ENCODE measurements at places on chromosomes 1 and 21.
A peak's percentile ranks its signal among the peaks of the same experiment; 100 is the strongest.

GRCh38 chr21:37829447-37829846 is 86.8 kb downstream of the KCNJ6 start:
- no peak for DNase-seq

GRCh38 chr1:165527251-165528007 is 16.4 kb upstream of the LRRC52 start:
- DNase-seq, result no peak

DNA sequence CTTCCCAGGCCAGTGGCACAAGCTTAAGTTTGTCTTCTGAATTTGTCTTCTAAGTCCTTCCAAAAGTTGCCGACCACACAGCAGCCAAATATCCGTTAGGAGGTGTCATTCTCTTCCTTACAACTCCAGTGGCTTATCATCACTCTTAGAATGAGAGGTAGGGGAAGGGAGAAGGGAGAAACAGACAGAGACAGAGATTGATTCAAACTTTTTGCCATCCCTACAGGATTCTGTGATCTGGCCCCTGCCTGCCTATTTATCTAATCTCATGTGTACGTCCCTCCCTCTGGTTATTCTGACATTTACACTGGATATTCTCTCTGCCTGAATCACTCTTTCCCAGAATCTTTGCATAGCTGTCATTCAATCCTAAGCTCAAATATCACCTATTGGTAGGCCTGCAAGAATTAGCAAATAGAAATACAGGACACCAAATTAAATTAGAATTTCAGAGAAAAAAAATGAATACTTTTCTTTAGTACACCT is 488 bp upstream of the GNL2 start:
- DNase-seq, result no peak

GRCh38 chr1:232033285-232033684 is 406.7 kb downstream of the DISC1 start:
- no peak for DNase-seq

DNA sequence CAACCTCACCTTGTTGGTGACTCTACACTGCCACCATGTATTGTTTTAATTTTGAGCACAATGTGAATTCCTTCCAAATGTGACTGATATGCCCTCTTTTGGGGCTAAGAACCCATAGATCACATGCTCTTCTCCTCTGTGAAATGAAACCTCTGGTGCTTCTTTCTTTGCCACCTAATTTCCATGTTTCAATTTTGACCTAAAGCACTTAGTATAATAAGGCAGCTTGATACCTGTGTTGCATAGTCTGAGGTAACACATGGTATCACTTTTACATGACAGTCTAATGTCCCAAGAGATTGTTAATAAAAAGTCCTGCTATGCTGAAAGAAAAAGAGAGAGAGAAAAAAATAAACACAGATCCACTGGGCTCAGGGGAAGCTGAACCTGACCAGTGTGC is 24.2 kb downstream of the CLEC20A start:
- DNase-seq, result no peak

DNA sequence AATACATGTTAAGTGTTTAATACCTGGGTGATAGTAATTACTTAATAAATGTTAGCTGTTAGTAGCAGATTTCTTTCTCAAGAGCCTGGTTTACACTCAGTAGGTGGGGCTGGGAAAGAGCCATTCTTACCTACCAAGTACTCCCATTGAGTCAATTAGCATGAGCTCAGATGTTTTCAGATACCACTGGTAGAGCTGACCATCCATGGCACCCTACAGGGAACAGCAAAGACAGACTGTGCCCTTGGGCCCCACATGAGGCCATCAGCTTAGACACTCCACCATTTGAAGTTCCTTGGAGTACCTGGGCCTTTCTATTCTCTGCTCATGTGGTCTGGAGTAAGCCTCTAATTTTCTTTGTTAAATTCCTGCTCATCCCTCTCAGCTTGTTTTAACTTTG is 179.3 kb downstream of the CACNA1E start:
- DNase-seq, result no peak

GRCh38 chr1:169390303-169390702 is 22.3 kb downstream of the BLZF1 start:
- DNase-seq, result no peak

GRCh38 chr1:177274687-177275211 is 104.0 kb downstream of the BRINP2 start:
- DNase-seq, result no peak

DNA sequence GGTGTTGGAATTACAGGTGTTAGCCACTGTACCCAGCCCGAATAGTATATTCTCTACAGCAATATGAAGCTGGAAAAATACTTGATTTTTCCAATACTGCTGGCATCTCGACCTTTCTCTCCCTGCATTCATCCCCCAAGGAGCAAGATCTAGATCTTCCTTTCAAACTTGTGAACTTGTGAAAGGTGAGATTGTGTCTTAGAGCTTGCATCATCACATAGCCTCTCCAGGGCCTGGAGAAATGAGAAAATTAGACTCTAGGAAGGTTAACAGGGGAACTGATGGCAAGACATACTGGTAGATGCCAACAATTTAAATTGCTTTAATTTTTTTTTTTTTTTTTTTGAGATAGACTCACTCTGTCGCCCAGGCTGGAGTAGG is 2.1 kb downstream of the PRUNE1 start:
- no peak for DNase-seq

GRCh38 chr1:64163970-64164369 is 39.5 kb upstream of the UBE2U start:
- DNase-seq, result no peak

DNA sequence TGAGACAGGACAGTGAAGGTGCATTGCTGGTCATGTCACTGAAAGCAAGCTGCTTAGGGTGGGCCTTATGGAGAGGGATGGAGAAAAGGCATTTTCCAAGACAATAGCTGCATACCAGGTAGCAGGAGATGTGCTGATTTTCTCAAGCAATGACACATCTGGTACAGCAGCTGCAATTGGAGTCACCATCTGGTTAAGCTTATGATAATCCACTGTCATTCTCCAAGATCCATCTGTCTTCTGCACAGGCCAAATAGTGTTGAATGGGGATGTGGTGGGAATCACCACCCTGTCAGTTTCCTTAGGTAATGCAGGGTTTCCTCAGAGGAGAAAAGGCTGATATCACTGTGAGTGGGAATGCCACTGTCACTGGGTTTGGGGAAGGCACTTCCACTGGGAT is 54.6 kb downstream of the ADSS2 start:
- no peak for DNase-seq

DNA sequence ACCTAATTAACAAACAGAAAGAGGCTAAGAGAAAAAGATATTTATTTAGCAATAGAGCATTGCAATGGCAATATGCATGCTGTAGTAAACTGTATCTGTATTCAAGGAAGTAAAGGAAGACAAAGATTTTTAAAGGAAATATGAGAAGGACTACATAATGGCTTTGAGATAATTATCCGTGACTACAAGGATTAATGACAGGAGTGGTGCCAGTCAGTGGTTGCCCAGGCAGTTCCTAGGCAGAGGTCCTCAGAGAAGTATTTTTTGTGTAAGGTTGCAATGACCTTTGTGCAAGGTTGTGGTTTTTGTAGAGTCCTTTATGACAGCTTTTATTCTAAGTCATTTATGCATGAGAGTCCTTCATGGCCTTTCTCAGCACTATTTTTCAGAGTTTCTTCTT is 711.1 kb upstream of the CHRM3 start:
- DNase-seq, result no peak

GRCh38 chr1:178345807-178346206 is 151.0 kb downstream of the CLEC20A start:
- DNase-seq, result no peak

- DNase-seq, result peak; percentile 79
Observed at GRCh38 chr1:2233997-2234761, 6.1 kb downstream of the SKI start.

DNA sequence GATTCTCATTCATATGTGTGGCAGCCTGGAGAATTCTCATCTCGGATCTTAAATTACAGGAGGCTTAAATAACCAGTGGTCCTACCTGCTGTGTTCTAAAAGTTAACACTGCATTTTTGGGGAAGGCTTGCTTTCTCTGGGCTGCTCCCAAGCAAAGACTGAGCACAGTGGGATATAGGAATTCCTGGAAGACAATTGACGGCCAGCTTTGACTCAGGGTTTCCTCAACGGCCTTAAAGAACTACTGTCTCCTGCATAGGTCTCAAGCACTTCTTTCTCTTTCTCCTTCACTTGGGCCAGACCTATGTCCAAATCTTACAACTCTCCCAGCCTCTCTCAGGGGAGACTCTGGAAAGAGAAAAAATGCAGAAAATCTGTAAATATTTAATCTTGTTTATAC is 1.0 kb upstream of the KRTAP13-3 start:
- DNase-seq, result no peak

DNA sequence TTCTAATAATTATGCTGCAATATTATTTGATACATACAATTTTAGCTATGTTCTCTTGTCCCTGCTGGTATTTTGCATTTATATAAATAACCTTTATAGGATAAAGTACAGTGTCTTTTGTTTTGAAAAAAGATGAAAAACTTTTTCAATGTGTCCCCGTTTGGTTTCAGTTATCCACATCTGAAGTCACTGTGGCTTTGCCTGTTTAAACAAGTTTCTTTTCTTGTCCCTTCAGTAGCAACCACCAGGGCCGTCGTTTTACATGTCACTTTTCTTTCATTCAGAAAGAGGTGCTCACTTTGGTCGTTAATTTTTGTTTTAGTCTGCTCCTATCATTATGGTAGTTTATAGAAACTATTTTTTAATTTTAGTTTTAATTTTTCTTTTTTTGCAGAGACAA is 41.4 kb downstream of the RABGAP1L start:
- no peak for DNase-seq

- no peak for DNase-seq
Observed at GRCh38 chr21:44664691-44665090, 2.0 kb downstream of the KRTAP12-2 start.

GRCh38 chr1:101178688-101179491 is 57.9 kb upstream of the S1PR1 start:
- peak; percentile 35 for DNase-seq

DNA sequence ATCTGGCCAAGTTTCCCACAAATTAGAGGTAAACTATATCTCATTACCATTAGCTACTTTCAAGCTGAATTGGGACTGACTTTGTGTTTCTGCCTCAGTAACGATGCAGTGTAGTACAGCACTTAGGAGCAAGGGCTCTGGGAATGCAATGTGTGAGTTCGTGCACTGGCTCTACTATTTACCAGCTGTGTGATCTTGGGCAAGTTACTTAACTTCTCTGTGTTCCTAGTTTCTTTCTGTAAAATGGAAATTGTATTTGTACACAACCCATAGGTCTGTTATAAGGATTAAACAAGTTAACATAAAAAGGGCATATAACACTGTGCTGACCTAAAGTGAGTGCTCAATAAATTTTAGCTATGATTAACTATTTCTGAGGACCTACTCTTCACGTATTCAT is 65.0 kb upstream of the CSF1 start:
- no peak for DNase-seq

- no peak for DNase-seq
Observed at GRCh38 chr21:32702702-32703101, 25.1 kb downstream of the SYNJ1 start.

GRCh38 chr1:112358061-112358770 is 37.8 kb upstream of the CTTNBP2NL start:
- no peak for DNase-seq

DNA sequence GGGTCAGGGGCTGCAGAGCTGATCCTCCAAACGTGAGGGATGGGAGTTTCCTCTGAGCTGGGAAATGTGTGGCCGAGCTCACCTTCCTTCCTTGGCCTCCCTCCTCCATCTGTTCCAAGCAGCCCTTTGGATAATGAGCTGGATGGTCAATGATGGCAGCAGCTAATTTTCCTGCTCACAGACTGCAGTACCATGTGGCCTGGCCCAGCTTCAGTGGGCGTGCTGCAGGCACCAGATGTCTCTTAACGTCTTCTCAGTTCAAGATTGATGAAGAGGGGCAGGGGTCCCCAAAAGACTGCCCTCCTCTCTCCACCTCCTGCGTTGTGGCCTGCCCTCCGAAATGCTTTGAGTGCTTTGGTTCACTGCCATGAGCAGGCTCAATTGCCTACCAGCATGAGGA is 86.0 kb downstream of the UBIAD1 start:
- no peak for DNase-seq

DNA sequence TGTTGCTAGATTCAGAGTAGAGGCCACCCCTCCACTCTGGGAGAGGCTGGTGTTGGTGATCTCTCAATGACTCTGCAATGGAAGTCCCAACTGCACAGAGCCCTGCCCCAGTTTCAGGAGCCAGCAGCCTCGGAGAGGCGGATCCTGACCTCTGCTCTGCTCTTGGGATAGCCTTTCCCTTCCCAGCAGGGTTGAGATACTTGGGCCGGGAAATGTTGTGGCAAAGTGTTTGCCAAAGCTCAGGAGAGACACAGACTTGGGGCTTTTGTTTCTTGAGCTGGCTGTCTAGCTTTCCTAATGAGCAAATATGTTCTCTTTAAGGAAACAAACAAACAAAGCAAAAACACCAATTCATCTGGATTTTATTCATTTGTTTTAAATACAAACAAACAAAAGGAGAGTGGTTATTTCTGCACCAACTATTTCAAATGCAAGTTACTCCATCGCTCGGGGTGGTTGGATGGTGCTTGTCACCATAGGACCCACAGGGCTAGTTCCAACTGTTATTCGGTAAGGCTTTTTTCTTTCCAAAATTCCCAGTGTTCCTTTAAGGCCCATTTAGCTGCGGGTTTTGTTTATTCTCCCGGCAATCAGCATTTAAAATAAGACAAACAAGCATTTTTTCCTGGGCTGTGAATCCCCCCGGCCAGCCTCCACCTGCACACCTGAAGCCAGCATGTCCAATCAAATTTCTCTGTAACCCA is 193.9 kb upstream of the LMO4 start:
- DNase-seq, result no peak

DNA sequence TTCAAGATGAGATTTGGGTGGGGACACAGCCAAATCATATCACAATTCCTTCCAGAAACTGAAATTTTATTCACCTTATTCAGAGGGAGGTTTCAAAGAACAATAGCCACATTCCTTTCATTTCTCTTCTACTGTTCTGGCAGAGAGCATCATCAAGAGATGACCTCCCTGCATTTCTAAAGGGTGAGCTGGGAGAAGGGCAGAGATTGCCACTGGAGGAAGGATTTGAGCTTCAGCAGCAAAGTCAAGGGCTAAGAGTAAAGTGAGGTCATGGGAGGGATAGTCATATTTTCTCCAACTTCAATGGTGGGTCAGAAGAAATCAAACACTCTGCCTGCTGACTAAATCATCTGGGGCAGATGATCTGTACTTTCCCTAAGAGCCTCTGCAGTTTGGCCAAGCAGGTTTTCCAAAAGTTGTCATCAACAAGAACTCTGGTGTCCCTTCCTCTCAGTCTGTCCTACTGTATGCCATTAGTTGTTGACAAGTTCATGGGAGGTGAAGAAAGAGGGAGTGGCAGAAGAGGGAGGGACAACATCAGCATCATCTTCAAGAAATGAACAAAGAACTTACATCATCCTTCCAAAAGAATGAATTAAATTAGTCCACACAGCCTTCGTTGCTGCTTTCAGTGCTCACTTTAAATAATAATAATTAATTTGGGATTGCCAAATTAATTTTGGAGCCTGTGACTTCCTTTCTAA is 298.3 kb downstream of the ASTN1 start:
- DNase-seq, result no peak

GRCh38 chr1:118122234-118123004 is 62.6 kb downstream of the SPAG17 start:
- no peak for DNase-seq
